ENCODE measurements at places on chromosomes 7 and 10.

GRCh38 chr10:124196659-124197058 lies 103.3 kb upstream of the CHST15 start:
- DNase-seq, result no peak

- DNase-seq, result no peak
These were observed 404.7 kb downstream of the ARL4A start for GRCh38 chr7:13091974-13092707.

- DNase-seq, result no peak
These were observed 21.5 kb downstream of the CTAGE6 start for GRCh38 chr7:143735962-143736361.

GRCh38 chr10:132654708-132655661 lies 117.4 kb downstream of the INPP5A start:
- no peak for DNase-seq

DNA sequence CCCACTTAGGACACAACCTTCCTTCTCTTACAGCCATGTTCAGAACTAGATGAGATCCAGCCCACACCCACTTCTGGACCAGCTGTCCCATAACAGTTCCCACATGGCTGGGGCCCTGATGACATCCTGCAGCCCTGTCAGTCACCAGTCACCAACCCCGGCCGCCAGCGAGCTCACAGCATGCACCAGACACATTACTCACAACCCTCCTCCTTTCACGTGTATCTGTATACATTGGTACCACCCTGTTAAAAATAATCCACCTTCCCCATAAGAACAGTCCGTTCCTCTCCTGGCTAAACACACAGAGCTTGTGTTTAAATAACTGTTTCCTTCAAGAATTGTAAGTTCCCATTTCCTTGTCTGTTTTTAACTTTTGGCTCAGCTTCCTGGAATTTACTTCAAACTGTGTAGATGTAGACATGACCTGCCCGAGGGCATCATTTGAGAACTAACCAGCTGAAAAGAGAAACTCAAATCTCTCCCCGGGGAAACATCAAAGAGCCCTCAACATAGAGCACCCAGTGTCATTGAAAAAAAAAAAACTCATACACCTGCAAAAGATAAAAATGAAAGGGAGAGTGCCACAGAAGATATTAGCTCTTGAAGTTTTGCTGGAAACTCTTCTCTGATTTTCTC lies 26.0 kb upstream of the PRLHR start:
- DNase-seq, result no peak

Measured in ureter (tissue), 1 donor.